ENCODE measurements at places on chromosomes 7 and 10.

- no peak for DNase-seq
These were observed 13.2 kb upstream of the GDF10 start for GRCh38 chr10:47286591-47287315.

DNA sequence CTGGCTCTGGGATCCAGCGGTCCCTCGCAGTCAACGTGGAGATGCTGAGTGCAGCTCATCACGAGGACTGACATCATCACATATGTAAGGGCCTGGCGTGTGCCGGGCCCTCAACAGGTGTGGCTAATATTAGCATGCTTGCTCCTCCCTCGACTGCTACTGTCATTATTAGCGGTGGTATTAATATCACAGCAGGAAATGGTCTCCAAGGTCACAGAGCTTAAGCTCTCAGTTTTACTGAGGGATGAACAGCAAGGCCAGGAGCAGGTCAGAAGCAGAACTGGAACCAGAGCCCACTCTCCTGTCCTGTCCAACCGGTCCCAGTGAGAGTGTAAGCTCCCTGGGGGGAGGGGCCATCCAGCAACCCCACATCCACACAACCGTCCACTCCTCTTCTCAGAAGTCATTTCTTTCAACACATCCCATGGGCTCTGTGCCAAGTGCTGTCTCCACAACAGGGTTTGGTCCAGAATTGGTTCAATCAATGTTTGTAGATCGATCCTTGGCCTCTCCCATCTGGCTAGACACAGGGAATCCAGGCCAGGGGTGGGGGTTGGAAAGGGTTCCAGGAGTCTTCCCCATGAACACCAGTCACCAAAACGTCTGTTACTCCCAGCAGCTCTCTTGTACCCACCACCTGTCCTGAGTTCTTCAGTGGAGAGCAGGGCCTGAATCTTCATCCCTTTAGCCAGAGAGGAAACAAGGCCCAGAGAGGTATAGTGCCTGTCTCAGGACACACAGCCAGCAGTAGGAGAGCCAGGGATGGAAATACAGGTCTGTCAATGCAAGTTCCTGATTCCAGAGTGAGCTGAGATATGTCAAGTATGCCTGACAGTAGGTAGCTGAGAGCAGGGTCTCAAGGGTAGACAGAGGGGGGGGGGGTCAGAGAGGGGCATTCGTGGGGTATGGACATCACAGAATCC is 45.3 kb upstream of the ZMIZ1 start:
- DNase-seq: no peak

DNA sequence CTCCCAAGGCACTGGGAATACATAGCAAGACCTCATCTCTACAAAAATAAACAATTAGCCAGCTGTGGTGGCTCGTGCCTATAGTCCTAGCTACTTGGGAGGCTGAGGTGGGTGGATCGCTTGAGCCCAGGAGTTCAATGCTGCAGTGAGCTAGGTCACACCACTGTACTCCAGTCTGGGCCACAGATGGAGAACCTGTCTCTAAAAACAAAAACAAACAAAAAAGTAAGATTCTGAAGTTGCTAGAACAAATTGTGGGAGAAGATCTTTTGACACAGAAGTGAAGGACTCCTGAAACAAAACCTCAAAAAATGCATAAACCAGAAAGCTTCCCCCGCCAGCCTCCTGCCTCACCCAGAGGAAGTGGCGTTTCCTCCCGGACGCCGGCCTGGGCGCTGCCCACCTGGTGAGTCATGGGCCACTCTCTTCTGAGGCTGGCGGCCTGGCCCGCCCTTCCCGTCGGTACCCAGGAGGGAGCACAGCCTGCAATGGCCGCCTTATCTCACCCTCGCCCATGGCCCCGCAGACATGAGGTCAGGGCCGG is 25.4 kb upstream of the ELN start:
- no peak for DNase-seq

- no peak for DNase-seq
These were observed 11.8 kb downstream of the CEP41 start for GRCh38 chr7:130429019-130429418.

DNA sequence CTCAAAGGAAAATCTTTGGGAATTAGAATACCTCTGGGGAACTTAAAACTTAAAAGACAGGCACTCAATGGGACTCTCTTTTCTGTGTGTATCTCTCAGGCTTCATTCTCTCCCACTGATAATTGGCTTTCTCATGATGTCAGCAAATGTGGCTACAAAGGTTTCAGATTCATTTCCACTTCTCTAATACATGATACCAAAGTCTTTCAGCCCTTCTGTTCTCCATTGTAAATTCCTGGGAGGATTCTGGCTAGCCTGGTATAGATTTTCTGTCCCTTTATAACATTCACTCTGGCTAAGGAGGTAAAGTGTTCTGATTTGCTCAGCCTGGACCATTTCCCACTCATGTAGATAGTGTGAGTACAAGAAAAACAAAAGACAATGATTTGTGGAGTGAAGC is 606.2 kb downstream of the PCDH15 start:
- DNase-seq: no peak

DNA sequence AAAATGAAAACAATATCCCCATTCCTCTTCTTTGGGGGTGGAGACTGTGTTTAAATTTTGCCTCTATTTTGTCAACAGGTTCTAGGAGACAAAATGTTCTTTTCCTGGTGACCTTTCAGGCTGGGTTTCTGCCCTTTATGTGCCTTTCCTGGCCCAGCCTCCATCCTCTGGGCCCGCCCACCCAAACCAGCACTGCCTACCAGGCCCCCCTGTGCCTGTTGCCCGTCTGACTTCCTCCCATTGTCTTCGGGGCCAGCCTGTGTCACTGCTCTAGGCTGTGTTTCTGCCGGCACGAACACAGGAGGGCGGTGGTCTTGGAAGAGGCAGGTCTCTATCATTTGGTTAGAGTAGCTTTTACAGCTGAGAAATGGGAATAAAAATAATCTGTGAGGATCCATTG is 13.9 kb downstream of the TSPAN14 start:
- DNase-seq: no peak

- peak; percentile 5 for DNase-seq
These were observed 97.5 kb downstream of the SKIDA1 start for GRCh38 chr10:21427804-21428481.

- peak; percentile 82 for DNase-seq
These were observed 141.6 kb downstream of the HIBADH start for GRCh38 chr7:27520815-27521790.

- no peak for DNase-seq
These were observed 196.3 kb downstream of the CDCA7L start for GRCh38 chr7:21749378-21749777.

DNA sequence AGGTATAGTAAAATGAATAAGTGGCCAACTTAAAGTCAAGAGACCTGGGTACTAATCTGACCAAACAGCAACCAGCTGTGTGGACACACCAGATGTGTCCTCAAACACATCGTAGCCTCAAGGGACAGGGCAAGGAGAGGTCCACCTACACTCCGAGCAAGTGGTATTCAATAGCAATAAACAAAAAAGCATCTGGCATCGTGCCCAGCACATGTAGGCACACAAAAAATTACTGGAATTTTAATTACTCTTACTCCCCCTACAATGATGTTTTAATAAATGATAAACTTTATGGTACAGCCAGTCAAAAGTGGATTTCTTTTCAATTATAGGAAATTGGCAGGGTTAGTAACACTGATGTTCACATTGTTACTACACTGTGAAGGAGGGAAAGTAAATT is 3.5 kb upstream of the RGS10 start:
- DNase-seq: no peak

DNA sequence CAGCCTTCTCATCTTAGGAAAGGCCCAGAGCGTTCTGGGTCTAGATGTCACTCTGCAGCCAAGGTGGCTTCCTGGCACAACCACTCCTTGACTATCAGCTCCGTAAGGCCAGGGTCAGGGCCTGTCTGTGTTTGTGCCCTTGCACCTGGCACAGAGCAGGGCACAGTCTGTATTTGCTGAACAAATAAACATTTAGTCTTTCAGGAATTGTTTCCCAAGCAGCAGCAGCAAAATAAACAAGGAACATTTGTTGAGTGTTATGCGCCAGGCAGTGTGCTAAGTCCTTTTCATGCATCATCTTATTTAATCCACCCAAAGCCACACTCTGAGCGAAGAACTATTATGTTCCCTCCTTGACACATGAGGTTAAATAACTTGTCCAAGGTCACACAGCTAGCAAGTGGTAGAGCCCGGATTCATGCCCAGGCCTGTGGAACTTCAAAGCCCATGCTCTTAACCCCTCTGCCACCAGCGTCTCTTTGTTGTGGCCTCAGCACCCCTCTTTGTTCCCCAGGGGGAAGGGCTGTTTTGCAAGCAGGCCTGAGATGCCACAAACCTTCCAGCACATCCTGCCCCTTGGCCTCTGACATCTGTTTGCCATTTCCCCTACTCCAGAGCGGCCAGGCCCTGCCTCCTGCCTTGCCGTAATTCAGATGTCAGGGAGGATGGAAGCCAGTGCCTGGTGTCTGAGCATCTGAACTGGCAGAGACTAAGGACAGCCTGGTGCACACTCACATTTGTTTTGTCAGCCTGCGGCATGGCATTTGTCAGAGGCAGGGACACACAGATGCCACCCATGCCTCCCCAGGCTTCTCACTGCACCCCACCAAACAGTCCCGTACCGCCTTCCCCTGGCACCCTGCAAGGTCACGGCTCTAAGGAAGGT is 325.8 kb upstream of the ZMIZ1 start:
- no peak for DNase-seq

DNA sequence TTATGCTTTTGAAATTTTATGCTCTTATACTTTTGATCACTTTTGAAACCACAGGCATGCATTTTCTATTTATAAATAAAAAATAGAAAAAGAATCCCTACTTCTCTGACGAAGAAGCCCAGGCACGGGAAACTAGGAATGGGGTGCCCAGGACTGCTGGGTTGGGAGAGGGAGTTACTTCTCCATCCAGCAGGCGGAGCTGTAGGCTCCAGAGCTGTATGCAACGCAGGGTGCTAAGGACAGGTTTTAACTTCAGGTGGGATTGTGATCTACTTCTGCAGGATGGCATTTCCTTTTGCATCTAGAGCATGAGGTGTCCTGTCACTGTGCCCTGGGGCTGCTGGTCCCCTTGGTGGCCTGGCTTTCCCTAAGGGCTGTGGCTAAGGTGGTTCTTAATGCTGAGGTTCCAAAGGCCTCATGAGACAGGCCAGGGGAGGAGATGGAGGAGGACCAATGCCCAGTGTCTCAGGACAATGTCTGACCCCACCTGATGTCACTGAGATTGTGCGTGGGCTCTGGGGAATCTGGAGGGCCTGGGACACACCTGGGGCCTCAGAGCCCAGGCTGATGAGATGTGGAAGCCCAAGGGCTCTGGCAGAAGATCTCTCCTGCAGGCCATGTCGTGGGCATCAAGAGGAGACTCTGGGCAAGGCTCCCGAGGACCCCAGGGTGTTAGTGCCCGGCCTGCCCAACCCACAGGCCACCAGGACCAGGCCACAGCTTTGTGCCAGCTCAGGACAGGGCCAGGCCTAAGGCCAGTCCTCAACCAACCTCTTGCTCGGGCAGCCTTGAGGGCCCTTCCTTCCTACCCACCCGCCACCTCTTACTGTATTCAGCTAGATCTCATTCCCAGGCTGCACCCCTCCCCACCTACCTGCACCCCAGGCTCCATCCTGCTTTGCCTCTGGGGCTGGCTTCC is 507 bp downstream of the CCDC201 start:
- no peak for DNase-seq

- no peak for DNase-seq
These were observed 1.4 kb upstream of the ZNF212 start for GRCh38 chr7:149238051-149238450.

DNA sequence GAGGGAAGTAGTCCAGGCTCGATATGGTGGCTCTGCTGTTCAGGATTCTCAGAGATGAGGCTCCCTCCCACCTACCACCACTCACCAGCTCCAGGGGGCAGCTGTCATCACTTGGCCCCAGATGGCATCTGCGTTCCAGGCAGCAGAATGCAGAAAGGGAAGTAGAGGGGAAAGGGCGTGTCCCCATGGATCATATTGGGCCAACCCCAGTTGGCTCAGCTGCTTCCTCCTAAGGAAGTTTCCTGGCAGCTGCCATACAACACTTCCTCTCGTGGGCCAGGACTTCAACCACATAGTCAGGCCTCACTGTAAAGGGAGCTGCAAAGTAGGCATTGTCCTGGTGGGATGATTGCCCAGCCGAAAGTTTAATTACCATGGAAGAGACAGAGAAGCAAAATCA is 1.6 kb upstream of the TEX36 start:
- DNase-seq: no peak

GRCh38 chr10:24150853-24151252 is 58.1 kb upstream of the KIAA1217 start:
- DNase-seq: no peak

DNA sequence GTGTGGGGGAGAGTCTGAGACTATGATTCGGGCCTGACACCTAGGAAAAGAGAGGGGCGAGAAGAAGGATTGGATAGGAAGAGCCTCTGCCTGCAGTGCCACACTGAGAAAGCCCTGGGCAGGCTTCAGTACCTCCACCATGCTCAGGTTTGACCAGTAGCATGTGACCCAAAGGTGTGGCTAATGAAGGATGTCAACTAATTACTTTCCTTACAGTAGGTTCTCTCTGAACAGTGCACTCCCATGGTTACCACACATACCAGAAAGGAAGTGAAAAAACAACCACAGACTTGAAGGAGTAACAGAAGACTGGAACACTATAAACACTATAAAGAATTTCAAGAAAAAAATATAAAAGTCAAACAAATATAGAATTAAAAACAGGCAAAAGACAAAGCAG is 46.2 kb downstream of the SEM1 start:
- no peak for DNase-seq

DNA sequence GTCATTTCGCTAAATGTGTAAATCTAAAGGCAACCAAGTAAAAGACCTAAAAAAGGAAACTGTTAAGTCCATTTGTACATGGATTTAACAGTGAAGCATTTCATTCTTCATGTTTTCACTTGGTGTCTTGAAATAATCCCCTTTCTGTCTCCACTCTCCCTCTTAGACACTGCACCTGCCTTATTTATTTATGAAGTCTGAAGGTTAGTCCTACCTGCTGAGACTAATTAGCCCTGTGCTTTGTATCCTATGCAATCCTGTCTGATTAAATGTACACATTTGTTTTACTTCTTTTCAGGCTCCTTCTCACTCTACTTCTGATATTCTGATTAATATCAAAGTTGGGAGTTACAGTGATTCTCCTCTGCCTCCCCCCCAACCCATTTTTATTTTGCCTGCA is 1.9 kb upstream of the TCF7L2 start:
- no peak for DNase-seq

GRCh38 chr7:101104193-101104713 is 19.0 kb downstream of the TRIM56 start:
- no peak for DNase-seq

DNA sequence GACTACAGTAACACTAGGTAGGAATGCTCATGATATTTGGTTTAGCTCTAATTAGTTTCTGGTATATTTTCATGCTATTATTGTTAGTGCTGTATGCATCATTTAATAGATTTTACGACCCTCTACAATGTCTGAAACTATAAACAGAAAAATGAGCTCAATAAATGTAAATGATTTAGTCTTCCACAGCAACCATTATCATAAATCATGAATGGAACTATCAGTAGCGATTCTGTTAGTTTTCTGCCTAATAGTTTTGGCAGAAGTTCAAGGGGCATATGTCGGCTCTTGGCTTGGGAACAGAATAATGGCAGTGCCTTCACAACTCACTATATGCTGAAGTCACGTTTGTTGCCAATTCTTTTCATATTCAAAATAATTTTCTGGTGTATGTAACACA is 494.8 kb downstream of the PARD3 start:
- no peak for DNase-seq

- no peak for DNase-seq
These were observed 200.3 kb downstream of the LSM5 start for GRCh38 chr7:32289651-32290414.

- DNase-seq: no peak
These were observed 197.2 kb downstream of the PTPRN2 start for GRCh38 chr7:158390460-158390859.

GRCh38 chr10:78053211-78053868 is 19.7 kb downstream of the RPS24 start:
- no peak for DNase-seq

- DNase-seq: no peak
These were observed 223.2 kb upstream of the LRRN3 start for GRCh38 chr7:110867771-110868170.
